ENCODE measurements at places on chromosomes 1 and 21.

- DNase-seq: no peak
These were observed 4.7 kb downstream of the BTBD19 start for GRCh38 chr1:44812822-44813543.

- no peak for DNase-seq
These were observed 7.5 kb upstream of the RNF223 start for GRCh38 chr1:1081311-1082238.

- no peak for DNase-seq
These were observed 45.5 kb upstream of the CXADR start for GRCh38 chr21:17467392-17467791.

DNA sequence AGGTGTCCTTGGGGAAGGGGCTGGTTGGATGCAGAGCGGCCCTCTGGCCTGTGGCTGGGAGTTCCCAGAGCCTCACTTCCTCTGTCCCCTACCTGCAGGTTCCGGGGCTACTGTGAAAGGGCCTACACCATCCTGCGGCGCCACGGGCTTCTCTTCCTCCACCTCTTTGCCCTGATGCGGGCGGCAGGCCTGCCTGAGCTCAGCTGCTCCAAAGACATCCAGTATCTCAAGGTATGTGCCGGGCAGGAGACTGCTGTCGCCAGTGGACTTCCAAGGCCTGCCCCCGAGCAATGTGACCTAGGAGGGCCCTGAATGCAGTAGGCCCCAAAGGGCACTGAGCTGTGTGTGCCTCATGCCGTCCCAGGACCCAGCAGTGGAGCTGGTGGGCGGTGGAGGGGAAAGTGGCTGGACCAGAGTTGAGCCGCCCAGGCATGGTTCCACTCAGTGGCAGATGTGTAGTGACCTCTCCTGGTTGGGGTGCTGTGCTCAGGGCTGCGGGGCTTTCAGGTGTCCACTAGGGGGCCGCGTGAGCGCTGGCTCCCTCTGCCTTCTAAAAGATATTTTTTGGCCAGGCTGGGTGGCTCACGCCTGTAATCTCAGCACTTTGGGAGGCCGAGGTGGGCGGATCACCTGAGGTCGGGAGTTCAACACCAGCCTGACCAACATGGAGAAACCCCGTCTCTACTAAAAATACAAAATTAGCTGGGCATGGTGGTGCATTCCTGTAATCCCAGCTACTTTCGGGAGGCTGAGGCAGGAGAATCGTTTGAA, 73.4 kb downstream of the PIK3CD start:
- peak; percentile 68 for DNase-seq

- no peak for DNase-seq
These were observed 6.7 kb downstream of the CELSR2 start for GRCh38 chr1:109256085-109256484.
